Thymus (tissue), 14 donors: ENCODE measurements at places on chromosomes 7 and 10. TPM values are rescaled to one million over a fixed set of nuclear protein-coding genes. Genes with fewer than 3 reads are reported as not detected.

The CRPPA gene
- polyA plus RNA-seq: 0.32 TPM

GRCh38 chr7:27139334-27140125, 4.0 kb downstream of the HOXA5 start:
- DNase-seq: no peak

GRCh38 chr10:12369982-12370381, 20.6 kb downstream of the CAMK1D start:
- no peak for DNase-seq

- DNase-seq: no peak
Measured at GRCh38 chr10:10017716-10018115, 1000.0 kb upstream of the CELF2 start.
